ENCODE measurements at places on chromosomes 3 and 15.

DNA sequence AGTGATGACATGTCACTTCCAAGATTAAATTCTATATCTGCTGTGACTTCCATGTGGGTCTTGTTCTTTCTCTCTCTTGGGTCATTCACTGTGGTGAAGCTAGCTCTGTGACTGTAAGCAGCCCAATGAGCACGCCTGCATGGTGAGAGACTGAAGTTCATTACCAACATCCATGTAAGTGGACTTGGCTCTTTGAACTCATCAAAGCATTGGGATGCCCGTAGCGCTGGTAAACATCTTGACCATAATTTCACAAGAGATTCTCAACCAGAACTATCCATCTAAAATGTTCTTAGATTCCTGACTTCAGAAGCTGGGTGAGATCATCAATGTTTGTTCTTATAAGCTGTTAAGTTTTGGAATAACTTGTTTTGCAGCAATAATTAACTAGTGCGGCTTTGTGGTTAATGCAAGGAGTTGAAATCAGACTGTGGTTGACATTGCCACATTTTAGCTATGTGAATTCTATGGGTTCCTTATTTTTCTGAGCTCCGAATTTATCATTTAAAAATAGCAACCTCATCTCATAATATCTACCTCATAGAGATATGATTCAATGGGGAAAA, 31.6 kb upstream of the LRRC3B start:
- DNase-seq: no peak

- DNase-seq: no peak
These were observed 5.1 kb downstream of the TMOD2 start for GRCh38 chr15:51756482-51756881.

GRCh38 chr15:82231233-82231632, 31.3 kb downstream of the EFL1 start:
- no peak for DNase-seq

- no peak for DNase-seq
These were observed 8.8 kb downstream of the CCNL1 start for GRCh38 chr3:157151151-157151550.

DNA sequence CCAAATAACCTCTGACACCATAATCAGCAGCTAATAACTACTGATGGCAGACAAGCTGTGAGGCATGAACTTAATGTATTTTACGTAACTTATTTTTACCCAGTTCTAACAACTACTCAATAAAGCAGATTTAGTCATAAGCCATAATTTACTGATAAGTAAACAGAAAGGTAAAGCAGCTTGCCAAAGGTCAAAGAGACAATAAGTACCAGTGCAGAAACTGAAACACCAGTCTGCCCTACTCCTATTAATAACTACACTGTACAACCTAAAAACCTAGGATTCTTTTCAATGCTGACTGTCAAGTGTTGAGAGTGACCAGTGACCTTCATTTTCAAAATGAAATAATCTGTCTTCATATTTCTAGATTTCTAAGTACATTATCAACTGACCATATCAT, 152.2 kb downstream of the NR2E3 start:
- no peak for DNase-seq

DNA sequence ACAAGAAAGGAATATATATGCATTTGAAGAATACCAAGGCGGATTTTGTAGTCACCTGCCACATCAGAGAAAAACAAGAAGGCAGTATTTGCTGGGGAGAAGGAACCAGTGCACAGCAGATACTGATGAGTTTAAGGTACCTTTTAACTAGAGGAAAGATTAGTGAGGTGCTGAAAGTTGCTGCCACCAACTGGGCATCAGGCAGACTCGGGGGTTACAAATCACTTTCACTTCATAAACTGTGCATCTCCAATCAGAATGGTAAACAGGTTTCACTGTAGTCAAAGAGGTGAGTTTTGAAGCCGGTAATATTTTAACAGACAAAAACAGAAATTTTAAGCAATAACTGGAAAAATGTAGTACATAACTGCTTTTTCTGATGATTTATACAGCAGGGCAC, 4.1 kb downstream of the FBN1 start:
- DNase-seq: no peak

DNA sequence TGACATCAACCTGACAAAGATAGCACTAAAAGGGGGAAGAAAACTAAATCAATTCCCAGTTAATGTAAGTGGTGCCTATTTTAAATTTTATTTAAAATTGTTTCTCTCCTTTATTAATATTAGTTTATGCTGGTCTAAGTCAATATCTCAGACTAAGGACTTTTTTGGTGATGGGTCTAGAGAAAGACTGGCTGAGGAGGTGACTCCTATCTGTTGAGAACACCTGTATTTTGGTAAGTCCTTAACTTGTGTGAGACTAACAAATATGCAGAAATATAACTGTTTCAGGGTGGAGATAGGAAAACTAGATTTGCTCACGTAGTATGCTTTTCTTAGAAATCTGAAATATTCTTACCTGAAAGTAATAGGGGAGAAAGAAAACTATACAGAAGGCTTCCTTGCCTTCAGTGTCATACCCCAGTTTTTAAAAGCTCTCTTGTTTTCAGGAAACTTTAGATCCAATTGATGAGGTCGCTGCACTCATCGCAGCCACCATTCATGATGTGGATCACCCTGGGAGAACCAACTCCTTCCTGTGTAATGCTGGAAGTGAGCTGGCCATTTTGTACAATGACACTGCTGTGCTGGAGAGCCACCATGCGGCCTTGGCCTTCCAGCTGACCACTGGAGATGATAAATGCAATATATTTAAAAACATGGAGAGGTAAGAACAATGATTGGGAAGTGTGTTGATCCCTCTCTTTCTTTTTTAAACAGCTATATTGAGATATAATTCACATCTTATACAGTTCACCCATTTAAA, 138.9 kb downstream of the PDE8A start:
- no peak for DNase-seq

GRCh38 chr3:81645248-81645647, 116.2 kb downstream of the GBE1 start:
- DNase-seq: no peak

DNA sequence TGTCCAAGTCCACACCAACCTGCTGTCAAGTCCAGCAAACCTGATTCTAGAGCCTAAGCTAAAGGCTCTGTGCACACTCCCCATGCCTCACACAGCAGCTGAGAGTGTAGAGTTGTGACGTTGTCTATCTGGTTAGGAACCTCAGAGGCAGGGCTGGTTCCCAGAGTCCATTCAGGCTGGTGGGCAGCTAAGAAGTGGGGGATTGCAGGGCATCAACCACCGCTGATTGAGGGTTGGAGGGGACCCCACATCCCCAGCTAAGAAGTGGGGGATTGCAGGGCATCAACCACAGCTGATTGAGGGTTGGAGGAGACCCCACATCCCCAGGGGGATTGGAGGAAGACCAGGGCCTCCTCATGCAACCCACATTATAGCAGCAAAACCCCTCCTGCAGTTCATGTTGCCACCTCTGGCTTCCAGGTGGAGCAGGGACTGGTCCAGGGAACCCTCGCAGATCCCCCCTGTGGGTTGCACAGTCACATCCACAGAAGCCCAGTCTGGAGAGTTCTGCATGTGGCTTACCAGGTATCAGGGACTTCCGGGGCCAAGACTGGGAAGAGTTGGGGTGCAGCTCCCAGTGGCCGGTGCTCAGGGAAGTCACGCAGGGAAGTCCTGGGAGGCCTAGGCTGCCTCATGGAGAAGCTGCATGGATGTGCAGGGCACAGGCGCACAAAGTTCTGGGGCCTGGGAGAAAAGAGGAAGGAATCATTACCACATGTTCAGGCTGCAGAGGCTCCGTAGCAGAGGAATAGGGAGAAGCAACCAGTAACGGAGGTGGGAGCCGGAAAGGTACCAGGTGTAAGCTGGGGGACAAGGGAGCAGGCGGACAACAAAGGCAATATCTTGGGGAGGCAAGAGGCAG, 71.4 kb upstream of the PCSK6 start:
- DNase-seq: no peak

DNA sequence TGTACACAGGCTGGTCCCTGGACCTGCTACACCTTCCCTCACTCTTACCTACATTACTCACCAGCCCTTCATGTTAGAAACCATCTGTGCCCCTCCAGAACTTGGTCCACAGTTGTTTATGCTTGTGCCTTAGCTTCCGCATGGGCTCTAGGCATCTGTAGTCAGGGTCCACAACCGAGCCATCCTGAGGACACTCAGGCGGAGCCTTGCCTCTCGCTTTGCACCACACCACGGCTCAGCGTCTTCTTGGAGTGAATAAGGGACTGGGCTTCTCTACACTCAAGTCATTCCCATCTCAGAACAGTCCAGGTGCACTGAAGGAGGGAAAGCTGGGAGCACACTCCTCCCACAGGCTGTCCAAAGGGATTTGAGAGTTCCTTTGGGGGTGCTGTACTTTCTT, 97.8 kb downstream of the HMG20A start:
- no peak for DNase-seq

GRCh38 chr3:40118091-40118490, 191.4 kb upstream of the EIF1B start:
- no peak for DNase-seq

DNA sequence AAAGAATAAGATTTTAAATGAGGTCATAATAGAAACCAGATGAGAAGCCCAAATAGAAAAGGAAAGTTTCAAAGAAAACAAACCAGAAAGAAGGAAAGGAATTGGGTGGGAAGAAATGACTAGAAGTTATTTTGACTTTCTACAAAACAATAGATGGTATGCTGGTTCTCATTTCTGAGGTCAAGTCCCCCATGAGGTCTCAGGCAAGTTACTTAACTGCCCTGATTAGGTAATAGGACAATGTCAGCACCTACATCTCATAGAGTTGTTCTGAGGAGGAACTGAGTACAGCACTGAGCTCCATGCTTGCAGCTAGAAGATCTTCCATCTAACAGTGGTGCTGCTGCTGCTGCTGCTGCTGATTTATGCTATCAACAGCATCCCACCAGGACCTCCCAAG, 185.9 kb downstream of the ERC2 start:
- DNase-seq: no peak

- no peak for DNase-seq
These were observed 88.6 kb downstream of the TBL1XR1 start for GRCh38 chr3:177108648-177109047.

DNA sequence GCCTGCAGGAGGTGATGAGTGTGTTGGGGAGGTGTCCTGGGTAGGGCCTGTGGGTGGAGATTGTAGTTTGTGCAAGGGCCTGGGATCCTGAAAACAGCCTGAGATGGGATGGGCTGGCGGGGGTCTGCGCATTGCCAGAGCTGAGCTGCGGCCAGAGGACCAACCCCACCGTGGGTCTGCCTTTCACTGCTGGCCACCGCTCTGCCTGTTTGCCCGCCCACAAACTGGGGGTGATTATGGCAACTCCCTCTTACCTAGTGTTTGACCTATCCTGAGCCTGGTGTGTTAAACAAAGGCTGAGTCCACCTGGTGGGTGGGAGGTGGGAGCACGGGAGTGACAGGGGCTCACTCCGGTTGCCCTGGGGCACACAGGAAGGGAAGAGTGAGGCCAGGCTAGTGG, 9.8 kb downstream of the ABTB1 start:
- peak; percentile 64 for DNase-seq

GRCh38 chr3:194830978-194831377, 145.3 kb downstream of the FAM43A start:
- DNase-seq: no peak

DNA sequence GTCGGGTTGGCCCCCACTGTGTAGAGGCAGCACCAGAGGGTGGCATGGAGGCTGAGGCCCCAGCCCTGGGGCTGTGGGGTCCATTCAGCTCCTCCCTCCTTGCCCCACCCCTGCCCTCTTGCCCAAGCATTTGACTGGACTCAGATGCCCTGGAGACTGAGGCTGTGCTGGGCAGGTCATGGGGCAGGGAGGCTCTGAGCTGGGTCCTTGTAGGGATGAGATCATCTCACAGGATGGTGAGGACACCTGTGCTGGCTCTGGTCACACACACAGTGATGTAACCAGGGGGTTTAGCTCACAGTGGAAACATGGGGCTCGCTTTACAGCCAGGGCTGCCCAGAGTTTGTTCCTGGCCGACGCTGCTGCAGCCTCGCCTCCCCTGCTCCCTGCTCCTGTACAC, 17.8 kb downstream of the ALPK3 start:
- DNase-seq: no peak

DNA sequence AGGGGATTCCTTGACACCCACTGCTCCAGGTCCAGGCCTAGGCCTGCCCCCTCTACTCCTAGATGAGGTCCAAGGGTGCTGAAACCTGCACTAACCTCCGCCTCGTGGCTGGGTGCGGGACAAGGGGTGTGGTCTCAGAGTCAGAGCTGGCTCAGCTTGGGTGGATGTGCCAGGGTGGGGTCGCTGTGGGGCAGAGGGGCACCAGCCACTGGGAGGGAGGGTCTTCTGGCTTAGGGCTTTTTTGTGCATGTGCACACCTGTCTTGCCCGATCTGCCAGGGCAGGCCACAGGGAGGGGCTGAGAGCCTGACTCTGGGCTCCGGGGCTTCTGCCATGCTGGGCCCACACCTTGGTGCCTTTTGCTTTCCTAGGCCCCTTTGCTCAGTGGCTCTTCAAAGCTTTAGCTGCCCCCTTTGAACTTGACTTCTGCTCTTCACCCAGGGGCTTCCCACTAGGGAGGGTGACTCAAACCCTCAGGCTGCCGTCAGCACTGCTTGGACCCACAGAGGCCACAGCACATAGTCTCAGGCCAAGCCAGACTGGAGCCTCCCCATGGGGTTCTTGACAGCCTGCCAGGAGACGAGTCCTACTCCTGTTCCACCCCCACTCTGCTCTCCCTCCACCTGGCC, 73.0 kb downstream of the KLF13 start:
- no peak for DNase-seq

DNA sequence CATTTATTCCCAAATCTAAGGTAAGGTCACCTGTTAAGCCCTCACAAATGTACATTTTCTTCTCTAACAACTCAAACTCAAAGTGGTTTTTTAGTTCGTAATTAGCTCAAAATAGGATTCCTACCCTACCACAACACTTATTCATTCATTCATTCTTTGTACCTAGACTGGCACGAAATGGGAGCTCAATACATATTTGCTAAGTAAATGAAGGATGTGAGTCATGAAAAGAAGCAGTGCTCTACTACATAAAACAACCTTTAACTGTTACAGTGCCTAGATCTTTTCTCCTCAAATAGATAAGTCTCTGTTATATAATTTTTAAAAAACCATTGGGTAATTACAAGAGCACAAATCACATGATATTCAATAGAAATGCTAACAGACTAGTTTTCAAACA, 13.1 kb downstream of the RSL24D1 start:
- DNase-seq: no peak

- DNase-seq: peak; percentile 44
These were observed 16.6 kb downstream of the EPB42 start for GRCh38 chr15:43204016-43204901.

DNA sequence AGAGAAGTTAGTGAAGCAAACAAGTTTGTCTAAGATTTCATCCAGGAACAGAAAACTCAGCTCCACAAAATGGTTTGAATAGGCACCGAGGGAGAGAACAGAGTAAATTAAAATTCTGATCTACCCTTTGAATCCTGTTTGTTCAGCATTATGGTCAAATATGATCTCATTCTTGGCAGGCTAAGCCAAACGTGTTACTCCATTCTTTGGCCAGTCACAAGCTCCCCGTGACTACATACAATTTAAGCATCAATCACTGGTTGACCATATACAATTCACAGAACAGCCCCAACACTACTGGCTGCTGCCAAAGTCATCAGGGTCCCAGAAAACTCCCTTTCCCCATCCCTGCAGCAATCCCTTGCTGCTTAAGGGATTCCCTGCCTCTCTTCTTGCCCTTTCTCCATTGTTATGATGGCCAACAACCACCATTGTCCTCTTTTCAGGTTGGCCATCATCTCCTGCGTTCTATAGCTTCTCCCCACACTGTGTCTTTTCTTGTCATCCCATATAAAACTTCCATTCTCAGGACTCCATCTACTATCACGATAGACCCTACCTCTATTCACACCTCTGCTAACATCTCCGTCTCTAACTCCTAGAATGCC, 46.3 kb downstream of the GOLIM4 start:
- DNase-seq: no peak

Data from ELF-1 (cell line).